ENCODE measurements at places on chromosomes 3 and 15. TPM values are rescaled to one million over a fixed set of nuclear protein-coding genes. Genes with fewer than 3 reads are reported as not detected.

- no peak for DNase-seq
These were observed 2.9 kb downstream of the SCN5A start for GRCh38 chr3:38646630-38647029.

TM6SF1 gene
- 1.1 TPM for total RNA-seq

GRCh38 chr3:43766672-43767465, 76.1 kb downstream of the ABHD5 start:
- no peak for DNase-seq

DNASE1L3 gene
- 3.7 TPM for total RNA-seq

- DNase-seq, result no peak
These were observed 304.0 kb upstream of the TPRG1 start for GRCh38 chr3:188867691-188868265.

- DNase-seq, result no peak
These were observed 8.0 kb downstream of the FYCO1 start for GRCh38 chr3:45987368-45988291.

GRCh38 chr15:73978896-73979295, 13.2 kb downstream of the STOML1 start:
- no peak for DNase-seq

GRCh38 chr3:14602006-14602803, 49.4 kb upstream of the CCDC174 start:
- no peak for DNase-seq

GRCh38 chr3:198051836-198052235, 91.8 kb downstream of the LMLN start:
- no peak for DNase-seq

Measured in GM12878 (cell line).